ENCODE measurements at places on chromosomes 11 and 22.

GRCh38 chr11:64000026-64000739, 13.9 kb downstream of the OTUB1 start:
- DNase-seq = peak; percentile 72

GRCh38 chr11:6523253-6523652, 26.2 kb downstream of the DNHD1 start:
- no peak for DNase-seq

GRCh38 chr11:119157063-119157462, 8.2 kb downstream of the ABCG4 start:
- DNase-seq = no peak

DNA sequence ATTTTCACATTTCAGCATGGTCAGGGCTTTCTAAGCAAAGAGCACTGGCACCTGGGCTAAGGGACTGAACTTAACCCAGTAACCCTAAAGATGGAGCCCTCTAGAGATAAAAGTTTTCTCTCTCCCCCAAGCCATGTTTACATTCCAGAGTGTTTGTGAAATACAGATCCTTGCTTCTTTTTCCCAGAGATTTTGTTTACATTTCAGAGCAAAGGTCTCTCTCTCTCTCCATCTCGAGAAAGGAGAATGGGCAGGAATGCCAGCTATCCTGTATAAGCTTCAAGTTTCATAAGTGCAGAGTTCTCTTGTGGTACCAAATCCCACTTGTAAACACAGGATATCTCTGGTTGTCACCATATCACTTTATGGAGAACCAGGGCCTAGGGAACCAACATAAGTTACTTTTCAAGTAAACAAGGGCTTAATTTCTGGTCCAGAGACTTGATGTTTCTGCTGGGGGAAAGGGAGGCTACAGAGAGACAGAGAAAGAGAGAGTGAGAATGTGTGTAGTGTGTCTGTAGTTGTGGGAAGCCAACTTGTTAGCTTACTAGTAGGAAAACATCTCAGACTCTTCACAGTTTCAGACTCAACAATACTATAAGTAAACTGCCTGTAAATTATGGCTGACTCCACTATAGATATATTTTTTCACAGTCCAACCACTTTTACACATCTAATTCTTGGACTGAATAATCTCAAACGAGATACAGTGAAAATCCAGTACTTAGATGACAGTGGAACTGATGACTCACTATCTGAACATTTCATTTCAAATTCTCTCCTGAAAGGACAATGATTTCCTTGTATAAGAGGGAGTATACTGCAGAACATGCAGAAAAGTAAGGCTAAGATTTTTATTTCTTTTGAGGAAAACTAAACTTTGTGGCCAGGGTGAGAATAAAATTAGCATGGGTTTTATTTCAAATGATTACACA, 76.2 kb downstream of the ARHGAP32 start:
- DNase-seq = no peak

GRCh38 chr11:126723665-126724045, 276.9 kb downstream of the KIRREL3 start:
- DNase-seq = no peak

- DNase-seq = peak; percentile 46
Measured at GRCh38 chr11:122850076-122850631, 11.9 kb downstream of the CRTAM start.

DNA sequence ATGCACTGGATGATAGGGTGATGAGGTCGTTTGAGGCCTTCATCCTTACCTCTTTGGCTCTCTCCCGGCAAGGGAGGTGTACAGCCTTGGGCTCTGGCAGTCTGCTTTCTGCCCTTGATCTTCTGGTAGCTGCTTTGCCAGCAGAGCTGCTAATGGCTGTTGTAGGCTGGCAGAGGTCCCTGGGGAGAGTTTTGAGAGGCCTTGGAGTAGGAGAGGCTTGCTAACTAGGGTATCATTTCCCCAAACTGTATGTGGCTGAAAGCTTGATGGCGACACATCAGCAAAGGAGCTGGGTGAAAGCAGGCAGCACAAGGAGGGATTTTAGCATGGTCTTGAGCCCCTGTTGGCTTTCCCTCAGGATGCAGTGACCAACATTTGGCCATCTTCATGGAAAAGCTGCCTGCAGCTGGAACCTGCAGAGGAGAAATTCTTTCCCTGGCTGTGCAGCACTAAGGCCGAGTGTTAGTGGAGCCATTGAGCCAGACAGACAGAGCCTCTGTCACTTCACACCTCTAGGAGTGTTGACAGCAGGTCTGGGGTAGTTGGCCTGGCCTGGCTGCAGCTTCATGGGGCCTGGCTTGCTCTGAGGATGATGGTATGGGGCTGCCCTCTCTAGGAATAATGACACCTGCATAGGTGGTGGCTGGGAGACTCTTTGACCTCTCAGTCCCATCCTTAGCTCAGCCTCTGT, 3.5 kb upstream of the AMPD3 start:
- no peak for DNase-seq

- no peak for DNase-seq
Measured at GRCh38 chr22:48689206-48689605, 1138.5 kb downstream of the BRD1 start.

- DNase-seq = no peak
Measured at GRCh38 chr11:2853997-2854560, 31.5 kb downstream of the CDKN1C start.

DNA sequence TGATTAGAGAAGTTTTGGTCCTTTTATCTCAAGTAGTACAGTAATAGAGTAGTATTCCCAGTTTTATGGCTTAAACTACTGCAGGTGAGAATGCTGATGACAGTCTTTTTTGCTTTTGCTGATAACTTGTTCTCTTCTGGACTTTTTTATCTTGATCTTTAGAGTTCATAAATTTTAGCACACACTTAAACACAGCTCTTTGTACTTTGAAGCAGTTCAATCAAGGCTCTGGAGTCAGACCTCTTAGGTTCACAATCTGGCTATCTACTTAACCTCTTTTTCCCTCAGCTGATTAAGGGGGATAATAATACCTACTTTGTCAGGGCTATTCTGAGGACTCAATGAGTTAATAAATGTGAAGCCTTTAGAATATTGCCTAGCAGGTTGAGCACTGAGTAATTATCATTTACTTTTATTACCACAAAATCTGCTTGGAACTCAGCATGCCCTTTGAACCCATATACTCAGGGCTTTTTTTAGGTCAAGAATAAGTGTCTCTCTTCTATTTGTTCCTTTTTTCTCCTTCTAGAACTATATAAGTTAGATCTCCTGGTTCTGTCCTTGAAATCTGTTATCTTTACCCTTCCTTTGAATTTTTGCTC, 51.9 kb downstream of the CSTF3 start:
- no peak for DNase-seq

GRCh38 chr11:68383976-68384501, 71.6 kb downstream of the LRP5 start:
- peak; percentile 52 for DNase-seq

DNA sequence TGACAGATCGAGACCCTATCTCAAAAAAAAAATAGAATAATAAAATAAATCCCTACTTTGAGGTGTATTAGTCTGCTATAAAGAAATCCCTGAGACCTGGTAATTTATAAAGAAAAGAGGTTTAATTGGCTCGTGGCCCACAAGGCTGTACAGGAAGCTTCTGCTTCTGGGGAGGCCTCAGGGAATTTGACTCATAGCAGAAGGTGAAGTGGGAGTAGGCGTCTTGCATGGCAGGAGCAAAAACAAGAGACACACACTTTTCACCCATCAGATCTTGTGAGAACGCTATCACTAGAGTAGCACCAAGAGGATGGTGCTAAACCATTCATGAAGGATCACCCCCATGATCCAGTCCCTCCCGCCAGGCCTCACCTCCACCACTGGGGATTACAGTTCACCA, 29.2 kb downstream of the CDPF1 start:
- no peak for DNase-seq
